ENCODE measurements at places on chromosomes 3 and 15.
A peak's percentile ranks its signal among the peaks of the same experiment; 100 is the strongest.

GRCh38 chr15:64562003-64562640 is 101.7 kb downstream of the ZNF609 start:
- DNase-seq, result no peak

GRCh38 chr3:7669641-7670040 is 808.7 kb downstream of the GRM7 start:
- DNase-seq, result no peak

GRCh38 chr3:133734305-133734704 is 11.9 kb upstream of the TF start:
- DNase-seq, result no peak

- no peak for DNase-seq
Measured at GRCh38 chr3:108098003-108098370, 7.2 kb upstream of the CD47 start.

- DNase-seq, result no peak
Measured at GRCh38 chr15:40309344-40309862, 1.7 kb upstream of the PLCB2 start.

- no peak for DNase-seq
Measured at GRCh38 chr3:9994086-9994844, 7.6 kb upstream of the EMC3 start.

DNA sequence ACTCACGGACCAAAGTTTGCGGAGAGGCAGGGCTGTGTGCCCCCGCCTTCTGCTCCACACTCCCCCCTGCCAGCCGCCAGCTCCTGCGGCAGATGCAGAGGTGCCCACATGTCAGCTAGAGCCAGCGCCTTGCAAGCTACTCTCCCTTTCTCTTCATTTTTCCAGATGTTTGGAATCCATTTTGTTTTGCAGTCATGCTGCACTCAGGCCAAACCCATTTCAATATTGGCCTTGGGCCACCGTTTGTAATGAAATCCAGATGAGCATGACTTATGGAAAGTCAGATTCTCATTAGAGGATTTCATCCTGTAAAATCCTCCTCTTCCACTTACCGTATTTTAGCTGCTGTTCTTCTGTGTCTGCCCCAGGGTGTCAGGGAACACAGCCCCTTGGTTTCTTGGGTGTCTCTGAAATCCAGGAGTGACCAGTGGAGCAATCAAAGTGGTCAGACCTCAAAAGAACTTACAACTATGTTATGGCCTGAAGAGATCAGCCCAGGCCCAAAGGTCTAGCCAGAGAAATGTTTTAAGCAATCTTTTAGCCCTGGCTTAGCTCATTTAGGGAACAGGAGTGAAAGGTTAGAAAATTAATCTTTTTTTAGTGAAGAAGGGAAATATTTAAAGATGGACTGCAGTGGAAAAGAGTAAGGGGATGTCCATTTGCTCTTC is 65.8 kb downstream of the AAGAB start:
- no peak for DNase-seq

- peak; percentile 18 for DNase-seq
Measured at GRCh38 chr15:58545307-58546065, 113.7 kb downstream of the LIPC start.

- no peak for DNase-seq
Measured at GRCh38 chr3:185605566-185605965, 19.5 kb downstream of the SENP2 start.

DNA sequence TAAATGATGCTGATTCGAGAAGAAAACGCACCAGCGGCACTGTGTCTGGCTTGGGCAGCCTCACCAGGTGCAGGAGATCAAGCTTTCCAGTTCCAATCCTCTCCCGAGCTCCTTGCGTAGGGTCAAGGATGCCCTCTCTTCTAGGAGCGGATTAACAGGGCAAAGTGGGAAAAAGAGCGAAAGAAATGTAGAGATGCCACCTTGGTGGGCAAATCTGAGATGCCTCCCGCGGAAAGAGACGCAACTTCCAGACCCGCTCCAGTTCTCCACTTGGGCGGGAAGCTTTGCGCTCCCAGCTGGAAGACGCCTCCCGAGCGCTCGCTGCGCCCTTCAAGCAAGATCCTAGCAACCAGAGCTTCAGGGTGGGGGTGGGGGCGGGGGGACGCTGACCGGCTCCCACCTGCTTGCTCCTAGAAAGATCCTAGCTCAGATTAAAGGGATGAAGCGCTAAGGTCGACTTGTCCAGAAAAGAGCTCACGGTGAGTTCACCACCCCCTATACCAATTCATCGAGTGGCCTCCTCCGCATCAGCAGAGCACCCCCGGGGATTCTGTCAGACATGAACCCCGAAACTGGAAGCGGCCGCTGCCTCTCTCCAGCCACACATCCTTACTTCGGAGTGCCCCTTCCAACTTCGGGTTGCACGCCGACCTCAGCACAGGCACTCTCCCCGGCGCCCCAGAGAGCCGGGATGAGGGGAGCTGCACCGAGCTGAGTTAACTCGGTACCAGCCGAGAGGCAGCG is 769 bp downstream of the TAFA4 start:
- DNase-seq, result no peak

DNA sequence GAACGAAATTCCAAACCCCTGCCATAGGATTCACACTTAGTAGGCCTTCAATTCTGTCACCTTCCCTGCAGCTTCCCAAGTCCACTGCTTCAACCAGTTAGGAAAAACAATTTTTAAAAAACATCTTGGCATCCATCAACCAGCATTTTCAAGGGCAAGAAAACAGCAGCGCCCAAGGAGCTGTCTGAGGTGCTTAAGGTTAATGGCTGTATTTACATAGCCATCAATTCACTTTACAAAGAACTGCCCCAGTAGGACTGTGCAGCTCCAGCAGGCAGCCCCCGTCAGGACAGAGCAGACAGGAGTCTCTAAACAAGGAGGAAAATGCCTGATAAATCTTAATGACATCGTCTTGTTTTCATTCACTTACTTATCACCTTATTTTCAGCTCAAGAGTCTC is 13.3 kb downstream of the TAFA4 start:
- no peak for DNase-seq

GRCh38 chr3:149509526-149509925 is 35.0 kb downstream of the TM4SF4 start:
- no peak for DNase-seq

DNA sequence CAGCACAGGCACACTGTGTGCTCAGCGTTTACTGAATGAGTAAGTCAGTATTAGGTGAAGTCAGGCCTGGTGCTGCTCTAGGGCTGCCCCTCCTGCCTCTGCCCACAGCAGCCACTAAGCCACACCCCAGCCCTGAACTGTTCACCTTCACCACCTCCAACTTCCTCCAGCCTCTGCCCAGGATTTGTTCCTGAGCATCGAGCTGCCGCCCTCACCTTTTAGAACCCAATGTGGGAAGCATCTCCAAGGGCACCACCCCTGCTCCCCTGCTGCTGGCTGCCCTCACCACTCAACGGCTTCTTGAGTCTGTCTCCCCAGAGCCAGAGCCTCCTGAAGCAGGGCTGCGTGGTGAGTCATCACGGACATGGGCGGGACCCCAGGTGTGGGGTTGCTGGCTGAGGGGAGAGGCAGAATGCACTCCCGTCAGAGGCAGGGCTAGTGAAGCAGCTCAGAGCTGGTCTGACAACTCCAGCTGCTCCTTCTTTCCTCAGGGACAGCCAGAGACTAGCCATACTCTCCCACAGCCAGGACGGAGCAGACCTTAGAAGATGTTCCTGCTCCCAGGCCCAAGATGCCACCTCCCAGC is 5.8 kb downstream of the HYAL2 start:
- DNase-seq, result peak; percentile 72

- DNase-seq, result no peak
Measured at GRCh38 chr3:69871251-69871650, 128.3 kb upstream of the SAMMSON start.

GRCh38 chr15:87661454-87662355 is 594.8 kb downstream of the NTRK3 start:
- DNase-seq, result no peak

GRCh38 chr3:123788710-123789109 is 95.4 kb downstream of the MYLK start:
- DNase-seq, result no peak

DNA sequence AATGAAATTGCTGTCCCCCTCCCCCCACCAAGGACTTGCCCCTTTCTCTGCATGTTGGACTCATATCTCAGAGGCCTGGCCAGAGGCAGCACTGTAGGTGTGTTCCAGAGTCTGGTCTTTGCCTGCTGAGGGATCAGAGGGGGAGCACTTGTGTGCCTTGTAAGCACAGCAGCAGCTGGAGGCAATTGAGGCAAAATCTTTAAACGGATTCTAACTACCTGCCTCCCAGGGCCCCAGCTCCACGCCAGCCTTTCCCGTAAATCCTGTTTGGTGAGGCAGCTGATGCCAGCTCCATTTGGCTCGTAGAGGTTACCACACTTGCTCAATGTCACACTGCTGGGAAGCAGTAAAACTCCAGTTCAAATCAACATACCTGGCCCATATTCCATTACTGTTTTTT is 2.3 kb upstream of the IDH2 start:
- DNase-seq, result no peak

DNA sequence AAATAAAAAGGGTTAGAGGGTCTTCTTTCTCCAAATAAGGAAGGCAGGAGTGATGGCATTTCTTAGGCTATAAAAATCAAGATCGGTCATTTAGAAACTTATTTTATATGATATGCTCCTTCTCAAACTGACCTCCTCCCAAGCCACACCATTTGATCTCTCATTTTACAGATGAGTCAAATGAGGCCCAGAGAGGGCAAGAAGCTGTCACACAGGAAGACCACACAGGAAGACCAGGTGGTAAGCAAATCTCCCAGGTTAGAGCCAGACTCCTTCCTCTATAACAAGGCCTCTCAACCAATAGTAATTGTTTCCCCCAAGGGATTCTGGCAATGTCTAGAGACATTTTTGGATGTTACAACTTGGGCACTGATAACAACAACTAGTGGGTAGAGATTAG is 13.8 kb downstream of the TLE3 start:
- DNase-seq, result no peak

GRCh38 chr3:161414907-161415306 is 43.6 kb upstream of the SPTSSB start:
- no peak for DNase-seq

- DNase-seq, result no peak
Measured at GRCh38 chr3:130992344-130992743, 34.3 kb downstream of the ASTE1 start.

- DNase-seq, result no peak
Measured at GRCh38 chr3:73508330-73508954, 116.3 kb downstream of the PDZRN3 start.

- DNase-seq, result no peak
Measured at GRCh38 chr3:161339517-161340500, 31.5 kb downstream of the SPTSSB start.

DNA sequence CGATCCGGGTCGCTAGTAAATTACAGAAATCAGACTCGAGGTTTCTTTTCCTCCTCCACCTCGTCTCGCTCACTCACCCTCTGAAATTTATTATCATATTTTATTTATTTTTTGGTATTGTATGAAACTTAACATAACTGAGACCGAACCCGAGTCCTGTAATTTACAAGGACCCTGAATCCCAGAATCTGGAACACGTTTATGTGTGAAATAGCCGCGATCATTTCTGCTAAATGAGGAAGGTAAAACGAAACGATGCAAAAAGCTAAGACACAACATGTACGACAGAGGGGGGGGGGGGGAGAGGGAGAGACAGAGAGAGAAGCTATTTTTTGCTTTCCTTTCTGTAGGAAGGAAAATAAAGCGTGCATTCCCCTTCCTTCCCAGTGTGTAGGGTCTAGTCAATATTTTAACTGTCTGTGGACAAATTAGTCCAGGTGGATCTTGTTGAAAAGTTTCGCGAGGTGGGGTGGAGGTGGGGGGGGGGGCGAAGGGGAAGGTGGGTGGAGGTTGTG is 1.6 kb downstream of the BBX start:
- DNase-seq, result no peak

DNA sequence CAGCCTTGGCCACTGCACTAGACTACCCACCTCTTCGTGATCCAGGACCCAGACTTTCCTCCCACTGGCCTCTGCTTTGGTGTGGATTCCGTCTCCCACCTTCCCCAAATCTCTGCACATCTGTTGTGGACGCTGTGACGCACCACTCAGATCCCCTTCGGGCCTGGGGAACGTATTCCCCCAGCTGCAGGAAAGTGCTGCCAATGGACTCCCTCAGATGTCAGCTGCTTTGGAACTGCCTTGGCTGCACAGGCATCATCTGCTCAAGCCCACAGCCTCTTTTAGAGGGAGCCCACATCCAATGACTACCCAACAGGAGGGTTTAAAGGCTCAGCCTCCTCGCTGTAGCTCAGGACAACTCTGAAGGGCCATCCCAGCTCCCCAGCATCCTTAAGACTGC is 134.2 kb upstream of the RAD18 start:
- no peak for DNase-seq

DNA sequence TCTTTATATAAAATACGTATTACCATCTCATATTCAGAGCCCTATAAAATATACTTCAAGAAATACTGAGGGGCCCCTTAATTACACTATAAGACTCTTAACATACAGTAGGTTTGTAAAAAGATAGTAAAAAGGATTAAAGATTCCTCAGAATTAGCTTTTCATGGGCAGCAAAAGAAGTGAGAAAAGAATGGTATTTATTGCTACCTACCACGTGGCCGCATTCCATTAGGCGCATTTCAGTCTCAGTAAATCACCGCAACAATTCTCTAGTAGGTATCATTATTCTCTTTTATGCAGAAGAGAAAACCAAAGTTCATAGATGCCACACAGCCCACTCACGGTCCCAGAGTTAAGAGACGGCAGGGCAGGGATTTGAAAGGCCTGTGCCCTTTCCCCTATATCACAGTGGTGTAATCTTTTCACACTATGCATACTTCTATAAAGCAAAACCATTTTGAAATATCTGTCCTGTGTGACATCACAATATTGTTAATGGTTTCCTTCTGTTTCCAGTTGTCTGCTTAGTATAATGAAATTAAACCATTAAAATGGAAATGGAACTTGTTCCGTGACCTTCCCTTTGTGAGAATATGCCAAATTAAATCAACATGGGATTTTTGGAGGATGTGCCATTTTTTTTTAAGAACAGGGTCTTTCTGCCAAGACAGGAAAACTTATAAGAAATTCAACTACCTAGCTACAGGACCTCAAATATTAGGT is 1072.2 kb downstream of the FHIT start:
- DNase-seq, result no peak

DNA sequence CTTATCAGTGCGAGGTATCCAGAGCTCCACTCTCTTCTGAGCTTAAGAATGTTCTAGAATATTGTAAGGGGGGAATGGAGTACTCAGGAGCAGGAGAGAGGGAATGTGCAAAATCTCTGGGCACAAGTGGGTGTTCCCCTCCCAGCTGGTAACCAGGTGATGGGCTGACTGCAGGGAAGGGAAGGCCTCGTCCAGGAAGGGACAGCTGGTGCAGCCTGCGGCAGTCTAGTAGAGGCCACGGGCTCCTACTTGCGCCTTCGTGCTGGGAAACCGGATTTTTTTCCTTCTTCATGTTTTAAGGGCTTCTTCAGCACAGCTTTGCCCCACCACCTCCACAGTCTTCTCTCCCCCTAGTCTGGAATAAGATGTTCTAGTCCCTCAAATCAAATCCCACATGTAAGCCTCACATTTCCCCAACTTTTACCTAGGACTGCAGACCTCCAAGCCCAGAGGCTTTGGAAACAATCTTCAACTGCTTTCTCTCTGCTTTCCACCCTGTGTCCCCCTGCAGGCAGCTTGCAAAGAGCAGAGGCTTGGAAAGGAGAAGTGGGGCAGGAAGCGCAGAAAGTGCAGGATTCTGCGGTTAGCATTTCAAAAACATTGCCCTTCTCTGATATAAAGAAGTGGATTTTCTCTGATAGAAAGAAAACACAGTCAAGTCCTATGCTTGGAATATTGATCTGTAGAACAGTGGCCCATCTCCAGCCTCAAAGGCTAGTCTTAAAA is 11.9 kb upstream of the CGNL1 start:
- DNase-seq, result no peak
